ENCODE measurements at places on chromosomes 2 and 18. TPM values are rescaled to one million over a fixed set of nuclear protein-coding genes. Genes with fewer than 3 reads are reported as not detected.

The FAM161A gene
- total RNA-seq = 5.9 TPM

The LRP1B gene
- 0.07 TPM for total RNA-seq

The NT5C1B gene
- total RNA-seq = not detected

The PLEKHH2 gene
- 1.1 TPM for total RNA-seq

The DLGAP1 gene
- total RNA-seq = 0.81 TPM

The DCC gene
- total RNA-seq = not detected

The CGREF1 gene
- total RNA-seq = 4.0 TPM

The ACTG2 gene
- total RNA-seq = not detected

The KLHL29 gene
- total RNA-seq = 10.6 TPM

The SKOR2 gene
- total RNA-seq = not detected

The MOGAT1 gene
- total RNA-seq = not detected

The TNFAIP6 gene
- not detected for total RNA-seq

The COBLL1 gene
- total RNA-seq = 38.4 TPM

The FEV gene
- not detected for total RNA-seq

The CHRNG gene
- not detected for total RNA-seq

The IL36RN gene
- not detected for total RNA-seq

The PCARE gene
- total RNA-seq = not detected

The FAM237A gene
- total RNA-seq = not detected

All from endothelial cell of umbilical vein (primary cell).